ENCODE measurements at places on chromosomes 4 and X. TPM values are rescaled to one million over a fixed set of nuclear protein-coding genes. Genes with fewer than 3 reads are reported as not detected.

SHROOM2 gene
- not detected for total RNA-seq

DCUN1D4 gene
- 27.7 TPM for total RNA-seq

MID1IP1 gene
- total RNA-seq = 82.9 TPM

RTL3 gene
- not detected for total RNA-seq

USP17L10 gene
- not detected for total RNA-seq

RNF212 gene
- total RNA-seq = 0.98 TPM

GNRHR gene
- total RNA-seq = not detected

MND1 gene
- total RNA-seq = 52.6 TPM

EREG gene
- not detected for total RNA-seq

PARM1 gene
- 0.05 TPM for total RNA-seq

FRG2 gene
- not detected for total RNA-seq

EPGN gene
- not detected for total RNA-seq

CXCL11 gene
- total RNA-seq = not detected

ETDB gene
- not detected for total RNA-seq

MAGEC1 gene
- total RNA-seq = not detected

CLCN4 gene
- not detected for total RNA-seq

MTTP gene
- total RNA-seq = not detected

MTMR8 gene
- 3.5 TPM for total RNA-seq

ADGRA3 gene
- 11.0 TPM for total RNA-seq

ARAP2 gene
- total RNA-seq = 29.6 TPM

PAGE2 gene
- not detected for total RNA-seq

CT55 gene
- not detected for total RNA-seq

TSPYL2 gene
- total RNA-seq = 74.4 TPM

GCNA gene
- 2.9 TPM for total RNA-seq

ASB12 gene
- not detected for total RNA-seq

CXorf65 gene
- 7.7 TPM for total RNA-seq

TLR2 gene
- total RNA-seq = 2.6 TPM

MAGEB10 gene
- not detected for total RNA-seq

F9 gene
- not detected for total RNA-seq

STARD8 gene
- total RNA-seq = 0.07 TPM

MGARP gene
- not detected for total RNA-seq

MAGEC2 gene
- total RNA-seq = not detected

KDR gene
- not detected for total RNA-seq

ALAS2 gene
- not detected for total RNA-seq

TCP11X2 gene
- not detected for total RNA-seq

PRSS12 gene
- total RNA-seq = not detected

SPANXD gene
- total RNA-seq = not detected

HTN3 gene
- total RNA-seq = not detected

MAGEC3 gene
- not detected for total RNA-seq

C4orf36 gene
- not detected for total RNA-seq

TBC1D9 gene
- total RNA-seq = 0.12 TPM

SPANXC gene
- total RNA-seq = not detected

FAM47A gene
- total RNA-seq = not detected

GATB gene
- 22.1 TPM for total RNA-seq

ITIH6 gene
- not detected for total RNA-seq

GPR78 gene
- total RNA-seq = not detected

CT45A1 gene
- total RNA-seq = not detected

FAT4 gene
- not detected for total RNA-seq

TCEAL8 gene
- total RNA-seq = 27.7 TPM

SPINK2 gene
- 1.4 TPM for total RNA-seq

SUPT20HL2 gene
- not detected for total RNA-seq

ZNF732 gene
- total RNA-seq = not detected

CACNA1F gene
- 0.62 TPM for total RNA-seq

ADAMTS3 gene
- total RNA-seq = not detected

All from activated naive CD4-positive, alpha-beta T cell treated with anti-CD3 and anti-CD28 coated beads for 36 hours (primary cell).